Gastrocnemius medialis (tissue), 4 donors: ENCODE measurements at places on chromosomes 4 and X. TPM values are rescaled to one million over a fixed set of nuclear protein-coding genes. Genes with fewer than 3 reads are reported as not detected.

DNA sequence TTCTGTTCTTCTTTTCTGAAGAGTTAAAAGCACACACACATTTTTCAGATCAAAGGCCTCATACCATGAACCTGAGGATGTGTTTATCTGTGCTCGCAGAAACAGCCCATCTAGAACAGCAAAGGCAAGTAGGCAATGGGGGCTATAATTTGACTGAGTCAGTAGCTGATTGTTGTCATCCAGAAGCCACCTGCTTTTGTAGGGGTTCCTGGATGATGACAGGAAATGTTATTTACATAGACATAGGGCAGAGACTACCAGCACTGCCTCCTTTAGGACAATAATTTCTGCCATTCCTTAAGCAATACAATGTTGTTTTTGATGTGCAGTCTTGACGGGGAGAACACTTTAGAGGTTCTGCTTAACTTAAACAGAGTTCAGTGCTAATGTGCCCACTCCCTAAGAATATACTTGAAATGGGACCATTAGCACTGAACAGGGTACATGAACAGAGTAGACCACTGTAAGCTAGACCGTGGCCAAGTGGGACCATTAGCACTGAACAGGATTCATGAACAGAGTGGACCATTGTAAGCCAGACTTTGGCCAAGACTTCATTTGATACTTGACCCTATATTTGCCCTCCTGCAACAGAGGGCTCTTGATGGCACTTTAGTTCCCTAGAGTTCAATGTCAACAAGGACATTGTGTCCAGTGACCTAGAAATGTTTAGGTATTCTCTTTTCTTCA lies 42.8 kb upstream of the CCSER1 start:
- no peak for DNase-seq

DNA sequence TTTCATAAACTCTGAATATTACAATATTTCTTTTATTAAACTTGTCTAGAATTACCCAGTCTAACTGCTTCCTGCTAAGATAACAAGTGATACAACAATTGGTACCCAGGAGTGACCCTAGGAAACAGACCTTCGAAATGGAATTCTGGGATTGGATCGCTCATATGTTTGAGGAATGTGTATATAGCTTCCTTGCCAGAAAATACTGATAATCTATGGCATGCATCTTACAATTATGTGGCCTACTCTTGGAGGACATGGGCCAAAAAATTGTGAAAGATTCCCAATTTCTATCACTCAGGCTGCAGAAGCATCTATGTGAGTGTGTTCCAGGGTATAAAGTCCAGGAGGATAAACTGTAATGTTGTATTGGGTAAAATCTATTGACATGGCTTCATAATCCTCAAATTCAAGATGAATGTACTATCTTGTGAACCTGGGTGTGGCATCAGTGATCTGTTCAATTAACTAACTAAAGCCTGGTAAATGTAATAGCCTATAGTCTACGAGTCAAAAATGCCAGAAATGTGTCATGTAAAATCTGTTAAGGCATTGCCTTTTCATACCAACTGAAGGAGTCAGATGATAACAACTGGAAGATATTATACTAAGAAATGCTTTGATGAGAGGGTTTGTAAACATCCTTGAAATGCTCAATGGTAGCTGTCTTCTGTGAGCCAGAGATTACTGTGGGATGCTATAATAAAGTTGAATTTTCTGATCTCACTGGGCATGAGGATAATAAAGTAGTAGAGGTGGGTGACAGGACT lies 1499.3 kb downstream of the PCDH7 start:
- no peak for DNase-seq

DNA sequence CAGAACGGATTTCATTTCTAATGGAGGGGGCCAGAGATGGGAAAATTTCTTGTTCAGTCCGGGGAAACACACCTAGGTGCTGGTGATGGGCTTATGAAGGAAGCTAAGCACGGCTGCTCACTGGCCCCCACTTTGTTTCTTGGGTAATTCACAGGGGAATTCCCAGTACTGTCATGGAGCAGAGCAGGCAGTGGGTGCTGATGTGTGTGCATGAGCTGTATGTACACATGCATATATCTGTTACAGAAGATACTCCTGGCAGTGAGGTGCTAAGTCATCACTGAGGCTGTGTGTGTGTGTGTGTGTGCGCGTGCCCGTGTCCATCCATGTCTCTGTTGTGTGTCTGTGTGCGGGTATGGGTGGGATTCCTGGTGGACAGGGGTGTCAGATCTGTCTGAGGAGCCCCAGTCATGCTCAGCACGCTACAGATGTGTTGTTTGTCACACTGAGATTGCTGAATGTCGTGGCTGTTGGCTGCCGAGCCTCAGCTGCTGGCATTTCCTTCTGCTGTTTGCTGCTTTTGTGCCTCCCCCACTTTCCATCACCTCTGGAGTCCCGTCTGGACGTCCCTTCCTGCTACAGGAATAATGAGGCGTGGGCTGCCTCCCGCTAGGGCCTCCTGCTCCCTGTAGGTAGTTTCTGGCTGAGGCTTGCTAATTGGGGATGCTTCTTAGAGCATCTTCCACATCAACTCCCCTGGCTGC lies 53.3 kb downstream of the JADE1 start:
- DNase-seq, result no peak

- DNase-seq, result no peak
Measured at GRCh38 chr4:112093636-112094202, 51.5 kb upstream of the FAM241A start.

- DNase-seq, result no peak
Measured at GRCh38 chr4:168409089-168409801, 71.0 kb downstream of the DDX60L start.

- no peak for DNase-seq
Measured at GRCh38 chrX:32514986-32515385, 696.4 kb downstream of the DMD start.

GRCh38 chr4:121980643-121981042 lies 28.8 kb upstream of the TRPC3 start:
- no peak for DNase-seq

- no peak for DNase-seq
Measured at GRCh38 chr4:176775338-176775737, 17.4 kb downstream of the VEGFC start.

DNA sequence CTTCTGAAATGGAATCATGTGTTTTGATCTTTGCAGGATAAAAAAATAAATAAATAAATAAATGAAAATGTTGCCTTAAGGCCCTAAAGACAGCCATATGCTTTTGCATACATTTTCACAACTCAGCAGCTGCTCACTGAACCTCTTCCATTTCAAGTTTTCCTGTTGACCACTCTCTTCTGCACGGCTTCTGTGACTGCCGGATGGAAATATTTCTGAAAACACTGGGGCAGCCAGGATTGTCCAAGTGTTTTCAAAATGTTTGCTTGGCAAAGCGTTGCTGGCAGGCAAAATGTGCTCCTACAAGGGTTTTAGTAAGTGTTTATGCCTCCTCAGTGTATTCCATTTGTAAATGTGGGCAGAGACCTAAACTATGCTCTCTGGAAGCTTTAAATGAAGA lies 208.1 kb upstream of the IL1RAPL1 start:
- DNase-seq, result no peak

- no peak for DNase-seq
Measured at GRCh38 chr4:1988327-1988724, 20.4 kb downstream of the NELFA start.

GRCh38 chr4:61201561-61201960 lies 1.4 kb downstream of the ADGRL3 start:
- no peak for DNase-seq

GRCh38 chr4:161393602-161394001 lies 770.2 kb downstream of the FSTL5 start:
- DNase-seq, result no peak

GRCh38 chrX:148649145-148649795 lies 148.9 kb downstream of the AFF2 start:
- DNase-seq, result no peak

DNA sequence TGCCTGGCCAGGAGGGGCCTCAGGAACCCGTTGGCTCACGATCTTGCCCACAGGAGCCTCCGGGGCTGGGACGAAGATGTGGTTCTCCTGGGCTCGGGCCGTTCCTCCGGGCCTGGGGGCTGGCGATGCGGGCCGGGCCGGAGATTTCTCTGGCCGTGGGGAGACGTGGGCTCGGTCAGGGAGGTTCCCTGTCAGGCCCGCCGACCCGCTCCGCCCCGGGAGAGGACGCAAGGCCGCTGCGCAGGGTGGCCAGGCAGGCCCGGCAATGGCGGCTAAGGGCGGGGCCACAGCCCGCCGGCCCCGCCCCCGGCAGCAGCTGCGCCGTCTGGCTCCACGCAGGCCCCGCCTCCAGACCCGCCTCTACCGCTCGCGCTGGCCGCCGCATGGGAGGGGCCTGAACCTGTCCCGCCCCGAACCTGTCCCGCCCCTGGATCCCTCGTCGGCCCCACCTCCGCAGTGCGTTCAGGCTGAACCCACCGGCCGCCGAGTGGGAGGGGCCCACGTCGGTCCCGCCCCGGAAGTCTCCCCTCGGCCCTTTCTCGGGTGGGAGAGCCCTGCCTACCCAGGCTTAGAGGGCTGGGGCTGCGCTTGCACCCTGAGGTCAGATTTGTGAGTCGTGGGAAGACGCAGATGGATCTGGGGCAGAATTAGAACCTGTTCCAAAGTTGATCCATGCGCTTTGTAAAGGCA lies at the start of gene FAM3A:
TSS of gene FAM3A (minus strand) at position 267 of the 690 bp plus-strand sequence. CDS start 460 bp downstream, outside the sequence.
- DNase-seq, result peak; percentile 93

GRCh38 chr4:79177388-79177787 lies 148.5 kb downstream of the NAA11 start:
- no peak for DNase-seq

- DNase-seq, result no peak
Measured at GRCh38 chr4:186957952-186958555, 234.4 kb upstream of the FAT1 start.

GRCh38 chr4:5051278-5052203 lies at the start of gene STK32B:
Gene STK32B (plus strand): TSS chr4:5051480.
- no peak for DNase-seq

DNA sequence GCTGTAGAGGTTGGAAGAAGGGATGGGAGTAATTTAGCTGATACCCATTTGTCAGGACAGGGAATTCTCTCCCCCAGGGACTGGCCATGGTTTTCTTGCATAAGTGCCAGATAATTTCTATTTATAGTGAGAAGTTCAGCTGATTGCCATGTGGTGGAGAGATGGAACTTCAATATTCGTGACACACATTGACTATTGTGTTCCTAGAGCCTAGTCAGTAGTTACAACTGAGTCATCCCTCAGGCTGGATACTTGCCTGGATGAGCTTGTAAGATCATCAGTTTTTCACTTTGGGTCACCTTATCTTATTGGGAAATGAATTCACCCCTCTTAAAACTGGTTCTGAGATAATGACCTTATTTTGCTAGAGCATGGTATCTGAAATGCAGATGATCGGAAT lies 32.2 kb downstream of the CFAP299 start:
- no peak for DNase-seq

GRCh38 chr4:188612659-188613058 lies 473.4 kb downstream of the TRIML1 start:
- no peak for DNase-seq

DNA sequence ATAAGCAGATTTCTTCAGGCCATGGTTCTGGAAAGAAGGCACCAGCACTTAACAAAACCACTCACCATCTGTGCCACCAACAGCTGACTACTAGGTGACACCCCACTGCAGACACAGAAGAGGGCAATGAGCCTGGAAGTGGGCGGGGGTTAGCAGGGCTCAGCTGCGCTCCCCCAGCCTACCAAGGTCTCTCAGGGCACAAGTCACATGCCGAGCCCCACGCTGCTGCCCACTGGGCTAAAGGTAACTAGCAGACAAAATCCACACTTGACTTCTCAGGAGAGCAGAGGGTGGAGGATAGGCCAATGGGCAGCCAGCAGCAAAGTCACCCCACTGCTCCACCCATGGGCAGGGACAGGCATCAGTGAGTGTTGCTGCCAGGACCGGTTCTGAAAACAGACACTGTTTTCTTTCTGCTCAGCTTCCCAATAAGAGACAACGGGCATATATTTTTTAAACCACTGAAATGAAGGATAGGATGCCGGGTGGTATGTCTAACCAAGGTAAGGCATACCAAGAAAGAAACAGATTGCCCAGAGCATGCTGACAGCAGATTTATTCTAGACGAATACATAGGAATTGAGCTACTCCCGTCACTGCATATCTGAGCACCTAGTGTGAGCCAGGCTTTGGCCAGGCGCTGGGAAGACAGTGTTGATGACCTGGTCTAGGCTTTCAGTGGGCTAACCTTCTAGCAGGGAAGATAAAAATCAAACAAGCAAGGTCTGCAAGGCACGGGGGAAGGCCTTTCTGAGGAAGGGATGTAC lies 20.1 kb downstream of the ACSL1 start:
- peak; percentile 99 for DNase-seq

DNA sequence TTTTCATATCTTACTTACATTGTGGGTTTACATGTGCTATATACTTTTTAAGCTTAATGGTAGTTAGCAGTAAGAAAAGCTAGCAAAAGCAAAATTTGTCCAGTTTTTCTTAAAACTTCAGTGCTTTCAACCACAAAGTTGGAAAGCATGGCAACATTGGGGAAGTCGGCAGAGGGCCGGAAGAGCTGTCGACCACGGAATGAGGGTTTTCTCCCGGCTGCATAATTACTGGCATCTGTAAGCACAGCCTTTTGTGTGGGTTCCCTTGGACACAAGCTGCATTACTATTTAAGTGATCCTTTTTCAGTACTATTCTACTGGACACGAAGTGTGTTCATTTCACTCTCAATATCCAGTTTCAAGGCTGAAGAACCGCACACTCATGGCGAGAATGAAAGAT lies 560.4 kb downstream of the ANKRD50 start:
- DNase-seq, result no peak

- peak; percentile 57 for DNase-seq
Measured at GRCh38 chr4:81724925-81725329, 253.2 kb upstream of the RASGEF1B start.

- no peak for DNase-seq
Measured at GRCh38 chrX:104618106-104618895, 52.3 kb downstream of the IL1RAPL2 start.

DNA sequence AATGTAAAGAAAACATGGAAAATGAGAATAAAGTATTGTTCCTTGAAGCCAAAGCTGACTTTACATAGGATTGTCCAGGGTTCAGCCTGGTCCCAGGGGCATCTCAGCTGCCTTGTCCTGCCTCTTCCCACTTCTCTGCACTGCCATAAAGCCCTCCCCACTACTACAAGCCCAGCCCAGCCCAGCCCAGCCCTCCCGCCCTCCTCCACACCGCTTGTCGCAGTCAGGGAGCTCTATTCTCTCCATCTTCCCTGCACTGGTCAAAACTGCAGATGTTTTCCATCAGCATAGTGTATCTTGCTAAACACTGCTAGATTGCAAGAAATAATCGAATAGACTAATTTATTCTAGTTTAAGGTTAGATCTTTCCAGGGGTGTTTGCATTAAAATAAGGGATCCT lies 100.3 kb downstream of the TENM3 start:
- no peak for DNase-seq

SPARCL1 gene
- 357 TPM for total RNA-seq

STAP1 gene
- not detected for total RNA-seq

SMARCAD1 gene
- 16.9 TPM for total RNA-seq

KLHL2 gene
- total RNA-seq, result 7.9 TPM

CHIC2 gene
- 13.7 TPM for total RNA-seq

DSPP gene
- not detected for total RNA-seq
